Stimulated activated CD8-positive, alpha-beta memory T cell treated with anti-CD3 and anti-CD28 coated beads, Interleukin-2, amount 100 ng/mL, for 1 hour (primary cell): ENCODE measurements at places on chromosomes 13 and 19.
A peak's percentile ranks its signal among the peaks of the same experiment; 100 is the strongest.

DNA sequence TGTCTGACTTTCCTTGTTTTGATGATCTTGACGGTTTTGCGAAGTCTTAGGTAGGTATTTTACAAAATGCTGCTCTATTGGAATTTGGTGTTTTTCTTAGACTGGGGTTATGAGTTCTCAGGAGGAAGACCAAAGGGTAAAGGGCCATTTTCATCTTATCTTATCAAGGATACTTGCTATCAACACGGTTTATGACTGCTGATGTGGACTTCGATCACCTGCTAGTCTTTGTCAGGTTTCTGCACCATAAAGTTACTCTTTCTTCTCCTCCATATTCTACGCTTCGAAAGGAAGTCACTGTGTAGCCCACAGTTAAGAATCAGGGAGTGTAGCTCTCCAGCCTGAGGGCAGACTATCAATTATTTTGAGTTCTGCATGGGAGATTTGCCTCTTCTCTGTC lies 7.4 kb upstream of the CEBPG start:
- DNase-seq, result no peak

GRCh38 chr19:28313633-28314032 lies 899.3 kb downstream of the UQCRFS1 start:
- no peak for DNase-seq

GRCh38 chr13:43307921-43308433 lies 284.6 kb downstream of the DNAJC15 start:
- no peak for DNase-seq

DNA sequence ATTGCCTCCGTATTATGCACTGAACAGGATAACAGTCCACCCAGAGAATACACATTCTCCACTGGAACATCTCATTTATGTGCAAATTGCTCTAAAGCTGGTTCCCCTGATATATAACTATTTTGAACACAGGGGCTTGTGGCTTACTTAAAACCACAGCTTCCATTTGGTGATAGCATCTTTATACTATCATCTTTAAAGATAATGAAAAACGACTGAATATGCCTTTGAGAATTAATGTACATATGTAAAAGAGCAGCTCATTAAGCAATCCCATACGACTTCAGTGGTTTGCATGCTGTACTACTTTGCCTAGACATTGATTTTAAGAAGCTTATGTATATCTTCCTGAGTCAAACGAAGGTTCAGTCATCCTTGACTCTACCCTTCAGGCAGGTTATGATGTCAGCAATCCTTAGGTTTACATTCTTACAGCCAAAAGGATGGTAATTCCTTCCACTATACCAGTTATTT lies 40.8 kb downstream of the BRD4 start:
- DNase-seq, result no peak

DNA sequence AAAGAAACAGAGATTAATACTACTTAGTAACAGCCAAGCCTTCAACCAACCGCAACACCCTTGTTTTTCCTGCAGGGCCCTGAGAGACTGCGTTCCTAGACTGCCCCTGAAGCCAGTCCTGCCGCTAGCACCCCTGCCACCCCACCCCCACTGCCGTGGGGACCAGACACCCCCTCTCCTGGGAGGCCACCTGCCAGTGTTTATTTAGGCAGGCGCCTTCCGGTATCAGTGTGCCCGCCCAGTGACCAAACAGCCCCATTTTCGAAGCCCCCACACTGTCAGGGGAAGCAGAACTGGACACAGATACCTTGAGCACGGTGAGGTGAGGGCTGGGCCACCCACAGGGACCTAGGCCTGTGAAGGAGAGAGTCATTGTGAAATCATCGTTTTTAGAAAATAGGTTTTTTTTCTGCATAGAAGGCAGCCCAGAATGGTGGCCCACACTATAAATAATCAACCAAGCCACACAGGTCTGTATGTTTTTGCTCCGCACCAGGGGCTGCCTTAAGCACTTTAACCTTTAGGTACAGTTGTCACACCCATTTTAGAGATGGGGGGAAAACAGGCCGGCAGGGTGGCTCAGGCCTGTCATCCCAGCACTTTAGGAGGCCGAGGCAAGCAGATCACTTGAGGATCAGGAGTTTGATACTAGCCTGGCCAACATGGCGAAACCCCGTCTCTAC lies 3.5 kb upstream of the TLE5 start:
- no peak for DNase-seq

DNA sequence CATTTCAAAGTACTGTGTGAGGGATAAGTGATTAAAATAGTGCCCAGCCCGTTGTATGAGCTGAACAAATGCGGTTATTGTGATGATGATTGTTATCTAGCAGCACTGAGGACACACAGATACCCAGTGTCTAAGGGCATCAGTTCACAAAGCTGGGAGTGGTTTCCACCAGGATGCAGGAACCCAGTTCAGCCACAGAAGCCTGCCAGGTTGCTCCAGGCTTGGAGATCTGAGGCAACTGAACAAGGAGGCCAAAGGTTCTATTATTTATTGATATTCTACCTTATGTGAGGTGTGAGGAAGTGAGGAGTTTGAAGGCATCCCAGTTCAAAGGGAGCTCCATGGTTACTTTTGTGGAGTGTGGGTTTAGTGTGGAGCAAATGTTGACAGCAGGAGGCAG lies 13.2 kb downstream of the DIAPH3 start:
- no peak for DNase-seq

DNA sequence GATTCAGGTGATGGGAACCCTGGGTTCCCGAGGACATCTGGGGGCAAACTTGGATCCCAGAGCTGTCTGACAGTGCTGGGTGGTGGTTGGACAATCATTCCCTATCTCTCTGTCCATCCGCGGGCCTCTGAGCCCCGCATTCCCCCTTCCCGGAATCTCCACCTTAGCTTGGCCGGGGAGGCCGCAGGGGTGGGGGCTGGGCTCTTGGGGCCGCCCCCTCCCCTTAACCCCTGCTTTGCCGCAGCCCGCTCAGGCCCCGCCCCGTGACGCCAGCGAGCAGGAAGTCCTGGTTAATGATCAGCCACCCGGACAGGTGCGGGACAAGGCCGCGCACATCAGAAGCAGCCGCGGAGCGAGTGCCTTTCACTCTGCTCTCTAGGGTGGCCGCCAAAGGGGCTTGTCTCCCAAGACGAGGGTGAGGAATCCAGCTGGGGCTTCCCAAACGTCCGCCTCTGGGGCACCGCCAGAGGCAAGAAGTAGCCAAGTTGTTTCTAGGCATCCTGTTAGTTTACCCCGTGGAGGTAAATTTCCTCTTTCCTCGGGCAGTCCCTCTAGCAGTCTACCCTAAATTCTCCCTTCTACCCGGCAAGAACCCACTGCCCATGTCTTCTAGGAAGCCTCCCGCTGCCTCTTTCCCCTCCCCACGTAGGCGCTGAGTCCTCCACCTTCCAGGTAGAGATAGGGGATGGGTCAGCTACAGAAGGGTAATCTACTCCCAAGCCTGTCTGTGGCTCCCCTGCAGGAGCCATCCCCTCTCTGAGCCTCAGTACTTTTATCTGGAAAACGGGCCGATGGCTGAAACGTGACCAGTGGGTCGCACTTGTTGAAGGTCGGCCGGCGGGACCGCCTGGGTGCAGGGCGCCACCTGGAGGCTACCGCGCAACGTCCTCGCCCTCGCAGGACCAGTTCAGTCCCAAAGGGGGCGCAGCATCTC lies 3.0 kb downstream of the IRF2BP1 start:
- DNase-seq, result peak; percentile 69

DNA sequence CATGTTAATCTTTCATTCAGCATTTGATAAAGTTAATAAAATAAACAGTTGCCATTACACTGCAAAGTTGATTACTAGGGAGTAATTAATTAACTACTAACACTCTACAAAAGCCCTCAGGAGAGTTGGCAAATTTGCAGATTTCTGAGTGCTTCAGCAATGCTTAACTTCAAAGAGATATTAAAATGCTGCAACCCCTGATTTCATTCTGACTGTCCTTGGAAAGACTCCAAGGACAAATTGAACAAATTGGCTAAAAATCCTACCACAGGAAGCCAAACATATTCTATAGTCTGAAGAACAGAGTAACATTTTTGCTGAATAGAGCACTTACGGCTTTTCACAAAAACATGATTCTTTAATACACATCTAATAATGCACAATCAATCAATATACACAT lies 1543.0 kb downstream of the SLITRK5 start:
- no peak for DNase-seq

DNA sequence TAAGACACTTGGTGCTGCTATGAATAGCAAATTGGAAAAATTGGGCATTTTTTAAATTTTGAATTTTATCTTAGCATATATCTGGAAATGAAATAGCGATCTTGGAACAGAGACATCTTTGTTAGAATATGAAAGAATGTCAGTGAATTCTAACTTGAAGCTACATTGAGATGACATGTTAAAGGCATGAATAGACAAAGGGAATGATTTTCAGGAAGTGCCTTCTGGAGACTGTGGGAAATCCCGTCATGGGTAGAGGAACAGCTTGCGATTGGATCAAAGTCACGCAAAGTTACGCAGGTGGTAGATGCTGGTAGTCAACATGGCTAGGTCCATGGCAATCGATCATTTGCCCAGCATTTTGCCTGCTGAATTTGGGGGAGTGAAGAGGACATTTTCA lies 43.5 kb downstream of the LRCH1 start:
- no peak for DNase-seq

GRCh38 chr13:53014495-53015443 lies 13.8 kb upstream of the OLFM4 start:
- DNase-seq, result no peak

DNA sequence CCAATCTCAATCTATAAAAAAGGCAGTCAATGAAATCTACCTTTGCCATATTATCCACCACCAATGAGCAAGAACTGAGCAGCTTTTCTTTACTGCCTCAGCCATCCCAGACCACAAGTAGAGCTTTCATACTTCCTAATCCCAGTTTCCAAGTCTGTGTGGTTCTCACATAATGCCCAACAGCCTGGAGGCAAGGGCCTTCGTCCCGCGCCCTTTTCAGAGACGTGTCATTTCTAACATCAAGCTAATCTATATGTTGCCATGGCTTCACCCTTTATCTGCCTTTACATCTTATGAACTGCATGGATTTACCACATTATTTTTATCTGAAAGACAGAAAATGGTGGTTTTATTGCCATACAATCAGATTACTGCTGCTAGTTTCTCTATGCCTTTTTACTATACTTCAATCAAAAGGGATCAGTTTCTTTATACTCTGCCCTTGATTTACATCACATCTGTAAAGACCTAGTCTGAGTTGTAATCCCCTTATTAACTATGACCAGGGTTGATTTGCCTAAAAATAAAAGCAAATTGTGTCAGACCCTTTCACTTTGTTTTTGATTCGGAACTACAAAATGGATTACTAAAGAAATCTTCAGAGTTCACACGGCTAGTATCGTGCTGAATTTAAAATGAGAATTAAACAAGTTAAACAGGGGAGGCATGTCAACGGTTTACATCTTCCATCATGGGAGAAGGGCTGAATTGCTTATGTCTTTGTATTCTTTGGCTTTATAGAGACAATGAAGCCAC lies 5.9 kb downstream of the EFNB2 start:
- no peak for DNase-seq

DNA sequence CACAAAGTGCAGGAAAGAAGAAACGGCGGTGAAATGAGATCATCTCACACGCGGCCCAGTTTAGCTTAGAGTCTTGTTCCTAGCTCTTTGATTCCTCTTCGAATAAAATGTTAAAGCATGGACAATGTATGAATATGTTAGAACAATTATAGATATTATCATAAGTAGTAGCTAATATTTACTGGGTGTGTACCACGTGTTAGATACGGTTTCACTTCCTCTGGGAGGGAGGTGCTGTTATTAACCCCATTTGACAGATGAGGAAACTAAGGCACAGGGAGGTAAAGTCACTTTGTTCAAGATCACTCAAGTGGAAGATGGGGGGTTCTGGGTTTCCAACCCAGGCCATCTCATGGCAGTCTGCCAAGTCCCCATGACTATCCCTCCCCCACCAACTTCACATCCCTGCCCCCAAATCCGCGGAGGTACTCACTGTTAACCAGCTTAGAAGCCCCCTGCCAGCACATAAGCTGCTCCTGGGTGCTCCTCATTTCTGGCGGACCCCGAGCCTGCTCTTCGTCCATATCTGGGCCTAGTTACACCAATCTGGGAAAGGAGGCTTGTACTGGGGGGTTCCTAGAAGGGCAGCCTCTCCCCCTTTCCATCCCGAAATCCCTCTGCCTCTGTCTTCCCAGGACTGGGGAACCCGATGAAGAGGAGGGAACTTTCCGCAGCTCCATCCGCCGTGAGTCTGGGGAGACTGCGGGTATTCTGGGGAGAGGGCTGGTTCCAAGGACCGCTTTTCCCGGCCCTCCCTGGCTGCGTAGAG lies 1.0 kb upstream of the FXYD7 start:
- DNase-seq, result no peak

- no peak for DNase-seq
These were observed 17.5 kb upstream of the SIGLEC14 start for GRCh38 chr19:51664131-51664530.

GRCh38 chr19:2446381-2446780 lies 10.4 kb downstream of the LMNB2 start:
- no peak for DNase-seq

DNA sequence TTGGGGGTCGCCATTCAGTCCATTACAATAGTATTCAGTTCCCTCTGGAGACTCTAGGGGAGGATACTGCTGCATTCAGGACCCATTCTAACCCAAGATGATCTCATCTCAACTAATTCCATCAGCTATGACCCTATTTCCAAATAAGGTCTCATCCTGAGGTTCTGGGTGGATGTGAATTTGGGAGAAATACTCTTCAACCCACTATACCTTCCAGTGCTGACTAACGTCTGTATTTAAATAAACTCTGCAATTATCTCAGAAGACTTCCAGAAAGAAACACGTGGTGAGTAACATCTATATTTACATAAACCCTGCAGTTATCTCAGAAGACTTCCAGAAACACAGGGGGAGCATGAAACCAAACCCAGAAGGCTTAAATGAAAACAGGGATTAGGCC lies 1300.7 kb downstream of the PCDH9 start:
- no peak for DNase-seq

- DNase-seq, result no peak
These were observed 680.8 kb downstream of the SLITRK1 start for GRCh38 chr13:83201506-83201905.

DNA sequence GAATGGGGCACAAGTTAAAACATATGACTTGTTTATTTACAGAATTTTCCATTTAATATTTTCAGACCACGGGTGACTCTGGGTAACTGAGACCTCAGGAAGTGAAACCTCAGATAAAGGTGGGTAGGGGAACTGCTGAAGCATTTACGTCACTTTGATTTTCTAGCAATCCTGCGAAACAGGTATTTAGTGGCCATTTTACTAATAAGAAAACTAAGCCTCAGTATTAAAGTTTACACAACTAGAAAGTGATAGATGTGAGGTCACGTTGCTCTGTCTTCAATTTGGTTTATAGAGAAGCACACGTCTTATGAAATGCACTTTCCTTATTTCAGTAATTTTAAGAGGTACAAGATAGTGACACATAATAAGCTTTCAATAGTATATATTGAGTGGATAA lies 402.8 kb downstream of the FGF9 start:
- no peak for DNase-seq

DNA sequence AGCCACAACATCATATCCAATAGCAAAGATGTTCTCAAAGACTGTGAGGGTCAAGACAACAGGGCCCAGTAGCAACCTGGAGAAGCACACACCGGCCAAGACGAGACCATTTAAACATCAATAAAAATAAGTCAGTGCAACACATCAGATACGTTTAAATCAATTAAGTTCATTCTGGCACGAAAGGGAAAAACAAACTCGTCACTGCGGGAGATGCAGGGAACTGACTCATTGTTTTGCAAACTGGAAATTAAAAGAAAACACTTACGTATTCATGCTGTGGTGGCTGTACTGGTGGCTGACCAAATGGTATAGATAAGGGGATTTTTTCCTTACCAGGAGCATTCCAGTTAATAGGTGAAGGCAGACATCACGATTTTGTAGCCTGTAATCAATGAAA lies 26.3 kb upstream of the SLC15A1 start:
- DNase-seq, result no peak

GRCh38 chr13:30576528-30576927 lies 41.2 kb upstream of the USPL1 start:
- no peak for DNase-seq
